ENCODE measurements at places on chromosomes 5 and 9.

- DNase-seq = no peak
These were observed 406.1 kb upstream of the CHD1 start for GRCh38 chr5:99334936-99335335.

DNA sequence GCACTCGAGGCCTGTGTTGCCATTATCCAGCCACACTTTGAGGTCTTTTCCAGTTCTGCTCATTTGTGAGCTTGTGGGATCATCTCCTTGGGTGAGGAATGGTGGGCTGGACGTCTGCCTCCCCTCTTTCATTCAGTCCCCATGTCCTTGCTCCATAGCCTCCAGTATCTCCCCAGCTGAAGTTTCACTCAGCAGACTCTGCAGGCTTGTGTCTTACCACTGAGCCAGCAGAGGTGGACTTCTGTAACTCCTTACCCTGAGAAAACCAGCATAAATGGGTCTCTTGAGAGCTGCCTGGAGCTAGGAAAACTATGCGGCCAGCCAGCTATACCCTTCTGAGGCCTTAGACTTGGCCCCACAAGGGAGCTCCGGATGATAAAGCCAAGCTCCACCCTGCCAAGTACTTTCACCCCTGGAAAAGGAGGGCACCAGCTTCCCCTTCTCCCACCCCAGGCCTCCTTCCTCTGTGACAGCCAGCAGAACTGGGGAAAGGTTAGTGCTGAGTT lies 12.2 kb downstream of the IRF1 start:
- DNase-seq = no peak

DNA sequence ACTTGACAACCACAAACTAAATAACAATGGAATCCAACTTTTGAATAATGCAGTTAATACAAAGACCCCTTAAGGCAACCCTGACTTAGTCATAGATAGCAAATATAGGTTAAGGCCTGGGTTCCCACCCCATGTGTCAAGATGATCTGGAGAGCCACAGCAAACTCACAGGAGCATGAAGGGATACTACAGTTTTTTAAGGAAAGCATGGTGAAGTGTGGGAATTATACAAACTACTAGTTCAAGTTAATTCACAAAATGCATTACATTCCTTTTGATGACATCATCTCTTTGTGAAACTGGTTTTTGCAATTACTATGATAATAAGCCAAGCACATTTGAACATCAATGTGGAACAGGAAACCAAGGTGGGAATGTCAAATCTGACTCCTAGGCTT lies 50.6 kb downstream of the LHFPL2 start:
- DNase-seq = no peak

DNA sequence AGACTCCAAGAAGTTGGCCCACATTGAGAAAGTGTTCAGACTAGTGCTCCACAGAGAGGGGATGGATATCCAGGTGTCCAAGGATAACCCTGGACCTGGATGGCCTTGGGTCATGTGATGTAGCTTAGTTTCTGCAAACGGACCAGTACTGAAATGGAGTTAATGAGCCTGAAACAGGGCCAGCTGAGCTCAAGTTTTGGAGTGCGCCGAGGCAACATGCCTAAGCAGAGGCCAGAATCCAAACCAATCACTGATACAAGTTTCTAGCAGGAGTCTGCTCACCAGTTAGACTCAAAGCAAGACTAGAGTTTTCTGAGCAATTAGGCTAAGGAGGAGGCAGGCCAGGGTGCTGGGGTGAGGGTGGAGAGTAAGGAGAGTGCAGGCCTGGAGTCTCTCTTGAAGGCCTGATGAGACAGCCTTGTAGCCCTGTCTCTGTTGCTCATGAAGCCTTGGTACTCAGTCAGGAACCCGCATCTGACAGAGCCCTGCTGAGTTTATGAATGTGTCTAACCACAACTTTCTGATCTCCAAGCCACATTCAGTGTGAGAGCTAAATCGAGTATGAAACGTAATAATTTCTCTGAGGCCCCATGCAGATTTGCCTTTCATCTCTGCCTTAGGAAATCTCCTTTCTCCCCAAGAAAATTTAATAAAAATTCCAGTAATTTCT lies 68.9 kb upstream of the EQTN start:
- no peak for DNase-seq

- DNase-seq = no peak
These were observed 144.3 kb downstream of the GIN1 start for GRCh38 chr5:102975457-102976182.
